ENCODE measurements at places on chromosomes 12 and 14.

DNA sequence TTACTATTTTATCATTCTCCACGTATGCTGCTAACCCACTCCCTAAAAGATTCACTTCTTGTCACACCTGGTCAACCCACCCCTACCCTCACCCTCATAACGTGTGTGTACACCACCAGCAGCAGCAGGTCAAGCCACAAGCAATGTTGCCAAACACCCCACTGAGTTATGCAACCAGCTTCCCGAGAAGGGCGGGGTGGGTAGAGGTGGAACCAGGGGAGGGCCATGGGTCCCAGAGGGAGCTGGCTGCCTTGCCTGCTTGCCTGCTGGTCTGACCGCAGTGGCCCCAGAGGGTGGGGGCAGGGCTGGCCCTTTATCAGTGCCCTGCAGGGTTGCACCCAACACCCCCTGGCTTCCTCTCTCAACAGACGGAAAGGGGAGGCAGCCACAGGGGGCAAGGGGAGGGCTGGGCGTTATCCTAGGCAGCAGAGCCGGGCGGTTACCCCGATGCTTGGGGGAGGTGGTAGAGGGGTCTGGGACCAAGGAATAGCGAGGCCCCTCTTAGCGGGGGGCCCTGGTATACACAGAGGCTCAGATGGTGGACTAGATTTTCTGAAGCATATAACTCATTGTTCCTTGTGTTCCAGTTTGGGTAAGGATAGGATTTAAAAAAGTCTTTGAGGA lies 3.5 kb upstream of the NFE2 start:
- DNase-seq, result peak; percentile 36

DNA sequence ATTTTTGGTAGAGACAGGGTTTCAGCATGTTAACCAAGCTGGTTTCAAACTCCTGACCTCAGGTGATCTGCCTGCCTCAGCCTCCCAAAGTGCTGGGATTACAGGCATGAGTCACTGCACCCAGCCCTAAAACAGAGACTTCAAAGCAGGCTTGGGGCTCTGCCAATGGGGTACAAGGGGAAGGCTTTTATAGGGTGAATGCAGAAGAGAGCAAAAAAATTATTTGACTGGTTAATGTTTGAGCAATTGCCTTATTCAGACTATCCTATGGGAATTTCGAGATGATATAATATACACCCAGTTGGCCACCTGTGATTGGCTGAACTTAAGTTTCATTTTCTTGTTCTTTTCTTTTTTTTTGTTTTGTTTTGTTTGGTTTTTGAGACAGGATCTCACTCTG lies 31.5 kb upstream of the ACTN1 start:
- peak; percentile 20 for DNase-seq

GRCh38 chr12:104957719-104958000 lies 430 bp downstream of the SLC41A2 start:
- DNase-seq, result peak; percentile 52

- DNase-seq, result peak; percentile 89
Observed at GRCh38 chr12:57213058-57213715, 3.4 kb upstream of the NXPH4 start.

GRCh38 chr12:48996794-48997718 lies 2.1 kb downstream of the DDN start:
- DNase-seq, result no peak

DNA sequence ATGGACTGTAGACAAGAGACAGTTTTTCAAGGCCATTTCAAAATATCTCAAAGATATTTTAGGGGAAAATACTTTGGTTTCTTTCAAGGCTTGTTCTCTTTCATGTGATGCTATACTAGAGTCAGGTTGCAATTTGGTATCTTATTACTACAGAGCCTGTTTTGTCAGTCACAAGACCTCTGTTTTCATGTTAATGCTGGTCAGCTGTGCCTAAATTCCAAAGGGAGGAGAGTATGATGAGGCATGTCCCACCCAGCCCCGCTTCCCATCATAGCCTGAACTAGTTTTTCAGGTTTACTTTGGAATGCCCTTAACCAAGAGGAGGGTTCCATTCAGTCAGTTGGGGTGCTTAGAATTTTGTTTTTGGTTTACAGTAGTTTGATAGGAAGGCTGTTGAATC lies 52.6 kb downstream of the GPHB5 start:
- no peak for DNase-seq

DNA sequence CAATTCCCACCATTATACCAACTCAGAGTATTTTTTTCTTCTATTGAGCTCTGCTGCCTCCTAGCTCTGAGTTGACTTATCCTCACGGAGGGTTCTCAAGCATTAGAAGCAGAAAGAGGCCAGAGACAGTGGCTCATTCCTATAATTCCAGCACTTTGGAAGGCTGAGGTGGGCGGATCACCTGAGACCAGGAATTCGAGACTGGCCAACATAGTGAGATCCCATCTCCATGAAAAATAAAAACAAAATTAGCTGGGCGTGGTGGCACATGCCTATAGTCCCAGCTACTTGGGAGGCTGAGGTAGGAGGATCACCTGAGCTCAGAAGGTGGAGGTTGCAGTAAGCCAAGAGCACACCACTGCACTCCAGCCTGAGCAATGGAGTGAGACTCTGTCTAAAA lies 21.0 kb downstream of the HPD start:
- no peak for DNase-seq

- peak; percentile 81 for DNase-seq
Observed at GRCh38 chr12:48817873-48818830, at the start of gene CACNB3. TSS of gene CACNB3 (plus strand) at chr12:48818496. CDS start at chr12:48818930, 434 bp downstream.

DNA sequence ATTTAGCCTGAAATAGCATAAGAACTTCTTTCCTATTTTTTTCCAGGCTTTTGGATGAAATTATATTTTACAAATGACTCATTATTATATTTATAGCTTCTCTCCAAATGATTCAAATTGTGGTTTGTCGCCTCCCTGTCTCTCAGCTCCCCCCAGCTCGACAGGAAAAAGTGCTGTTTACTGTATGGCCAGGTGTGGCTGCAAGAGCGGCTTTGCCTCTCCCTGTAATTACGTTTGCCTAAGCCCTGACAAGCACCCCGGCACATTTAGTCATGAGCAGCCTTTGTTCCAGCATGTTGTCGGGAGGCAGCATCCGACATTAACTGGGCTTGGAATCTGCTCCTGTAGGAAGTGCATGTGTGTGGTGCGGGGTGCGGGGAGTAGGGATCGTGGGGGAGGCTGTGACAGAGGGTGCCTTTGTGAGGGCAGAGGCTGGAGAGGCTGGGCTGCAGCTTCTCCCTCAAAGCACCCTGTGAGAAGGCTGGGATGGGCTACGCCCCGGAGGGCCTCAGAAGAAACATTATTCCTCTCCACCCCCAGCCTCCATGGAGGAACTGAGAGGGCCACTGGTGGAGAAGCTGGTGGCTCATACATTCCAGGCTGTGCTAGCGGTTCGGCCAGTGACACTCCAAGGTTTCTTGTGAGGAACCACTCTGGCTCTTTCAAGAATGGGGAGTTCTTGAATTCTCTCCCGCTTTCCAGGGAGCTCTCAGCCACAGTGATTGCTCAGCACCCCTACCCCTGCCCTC lies 42.1 kb upstream of the CTDSP2 start:
- no peak for DNase-seq

DNA sequence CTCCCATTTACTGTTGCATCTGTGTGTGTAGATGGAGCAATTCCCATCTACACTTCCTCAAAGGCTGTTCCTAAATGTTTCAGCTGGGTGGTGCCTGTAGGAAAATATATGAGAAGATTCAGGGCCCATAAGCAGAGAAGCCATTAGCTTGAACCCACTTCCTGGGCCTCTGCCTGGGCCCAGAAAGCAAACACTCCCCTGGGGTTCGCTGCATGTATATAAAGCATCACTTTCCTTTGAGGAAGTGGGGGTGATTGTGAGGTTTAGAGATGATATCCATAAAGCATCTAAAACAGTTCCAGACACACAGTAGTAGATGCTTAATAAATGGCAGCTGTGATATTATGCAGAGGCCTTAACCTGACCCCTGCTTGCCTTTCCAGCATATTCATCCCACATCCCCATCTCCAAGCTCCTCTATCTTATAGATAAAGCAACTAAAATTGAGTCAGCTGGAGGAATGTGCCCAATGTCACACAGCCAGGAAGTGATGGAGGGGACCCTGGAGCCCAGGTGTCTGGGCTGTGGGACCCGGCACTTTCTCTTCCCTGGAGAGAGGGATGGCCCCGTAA lies 280.0 kb upstream of the CRY1 start:
- DNase-seq, result no peak

- DNase-seq, result no peak
Observed at GRCh38 chr12:105235281-105235731, 668 bp downstream of the APPL2 start.

GRCh38 chr12:52950553-52950952 lies 1.6 kb downstream of the KRT18 start:
- DNase-seq, result no peak

DNA sequence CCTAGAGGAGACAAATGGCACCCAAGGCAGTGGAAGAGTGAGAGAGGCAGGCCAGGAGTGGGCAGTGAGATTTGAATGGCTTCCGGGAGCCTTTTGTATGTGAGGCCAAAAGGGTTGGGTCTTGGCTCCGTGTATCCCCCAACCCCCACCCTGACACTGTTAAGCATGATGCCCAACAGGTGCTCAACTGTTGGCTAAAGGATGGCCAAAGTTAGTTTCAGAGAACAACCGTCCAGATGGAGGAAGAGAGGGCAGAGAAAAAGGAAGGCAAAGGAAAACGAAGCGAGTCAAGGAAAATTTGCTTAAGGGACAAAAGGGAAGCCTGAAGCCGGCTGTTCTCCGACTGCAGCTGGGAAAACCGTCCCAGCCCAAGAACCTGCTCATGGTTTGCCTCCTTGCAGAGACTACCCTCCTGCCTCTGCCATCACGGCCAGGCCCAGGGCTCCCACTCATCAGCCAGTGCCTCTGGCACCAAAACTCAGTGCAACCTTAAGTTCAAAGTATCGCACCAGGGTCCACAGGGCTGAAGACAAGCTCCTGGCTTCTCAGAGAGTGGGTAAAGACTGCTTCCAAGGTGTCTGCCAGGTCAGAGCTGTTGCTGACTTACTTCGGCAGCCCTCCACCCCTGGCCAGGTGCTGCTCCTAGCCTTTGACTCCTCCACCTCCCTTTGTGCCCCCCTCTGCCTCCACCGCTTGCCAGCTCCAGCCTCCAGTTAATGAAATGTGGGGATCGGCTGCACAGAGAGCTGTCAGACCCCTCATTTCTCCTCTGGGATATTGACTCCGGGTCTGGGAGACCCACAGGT lies 4.2 kb upstream of the C1QL4 start:
- no peak for DNase-seq

- no peak for DNase-seq
Observed at GRCh38 chr12:50936821-50937530, 15.4 kb upstream of the HIGD1C start.

- DNase-seq, result no peak
Observed at GRCh38 chr14:90547968-90548367, 151.1 kb downstream of the CALM1 start.

DNA sequence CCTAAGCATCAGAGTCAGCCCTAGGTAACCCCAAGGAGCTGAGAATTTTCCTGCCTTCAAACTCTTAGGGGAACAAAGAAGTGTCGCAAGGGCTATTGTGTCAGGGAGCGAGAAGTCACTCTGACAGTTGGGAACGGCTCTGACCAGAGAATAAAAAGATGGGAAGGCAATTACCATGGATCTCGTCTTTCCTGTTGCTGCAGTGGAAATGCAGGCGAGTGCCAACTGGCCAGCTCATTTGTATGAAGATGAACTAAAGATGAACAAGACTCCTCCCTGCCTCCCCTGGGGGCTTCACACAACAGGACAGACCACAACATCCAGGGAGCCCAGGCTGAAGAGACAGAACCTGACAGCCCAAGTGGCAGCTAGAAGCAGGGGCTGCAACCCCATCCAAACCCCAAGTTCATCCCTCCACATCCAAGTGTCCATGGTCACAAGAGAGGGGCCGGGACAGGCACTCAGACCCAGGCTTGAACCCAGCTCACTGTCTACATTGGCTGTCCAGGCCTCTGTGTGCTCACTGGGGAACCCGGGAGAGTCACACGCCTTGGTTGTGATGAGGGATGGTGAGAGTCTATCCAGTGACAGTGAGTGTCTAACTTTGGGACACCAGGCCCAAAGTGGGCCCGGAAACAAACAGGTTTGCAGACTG lies 322.4 kb downstream of the BCL11B start:
- no peak for DNase-seq

- DNase-seq, result no peak
Observed at GRCh38 chr12:122875590-122876220, 20.2 kb downstream of the VPS37B start.

DNA sequence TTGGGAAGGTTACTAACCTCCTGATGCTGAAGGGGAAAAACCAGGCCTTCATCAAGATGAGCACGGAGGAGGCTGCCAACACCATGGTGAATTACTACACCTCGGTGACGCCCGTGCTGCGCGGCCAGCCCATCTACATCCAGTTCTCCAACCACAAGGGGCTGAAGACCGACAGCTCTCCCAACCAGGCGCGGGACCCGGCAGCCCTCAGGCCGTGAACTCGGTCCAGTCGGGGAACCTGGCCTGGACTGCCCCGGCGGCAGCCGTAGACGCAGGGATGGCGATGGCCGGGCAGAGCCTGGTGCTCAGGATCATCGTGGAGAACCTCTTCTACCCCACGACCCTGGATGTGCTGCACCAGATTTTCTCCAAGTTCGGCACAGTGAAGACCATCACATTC lies 133.0 kb upstream of the FUT8 start:
- no peak for DNase-seq

DNA sequence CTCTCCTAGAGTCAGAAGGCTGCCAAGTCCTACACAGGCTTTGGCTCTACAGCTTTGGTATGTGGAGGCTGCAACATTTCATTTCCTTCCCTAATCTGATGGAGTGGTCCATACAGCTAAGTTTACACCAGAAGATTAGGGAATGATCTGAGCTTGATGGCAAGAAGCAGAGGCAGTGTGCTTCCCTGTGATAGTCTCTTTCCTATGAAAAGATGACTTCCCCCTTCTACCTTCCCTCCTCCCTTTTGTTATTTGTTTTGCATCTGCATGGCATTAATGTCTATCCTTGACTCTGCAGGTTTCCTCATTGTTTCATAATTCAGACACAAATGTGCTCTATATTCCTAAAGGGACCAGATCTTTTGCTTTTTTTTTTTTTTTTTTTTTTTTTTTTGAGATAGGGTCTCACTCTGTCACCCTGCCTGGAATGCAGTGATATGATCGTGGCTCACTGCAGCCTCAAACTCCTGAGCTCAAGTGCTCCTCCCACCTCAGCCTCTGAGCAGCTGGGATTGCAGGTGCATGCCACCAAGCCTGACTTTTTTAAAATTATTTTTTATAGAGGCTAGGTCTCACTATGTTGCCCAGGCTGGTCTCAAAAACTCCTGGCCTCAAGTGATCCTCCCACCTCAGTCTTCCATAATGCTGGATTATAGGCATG lies 76.3 kb downstream of the GRIP1 start:
- no peak for DNase-seq

- DNase-seq, result no peak
Observed at GRCh38 chr12:91892081-91892855, 253.4 kb downstream of the BTG1 start.

DNA sequence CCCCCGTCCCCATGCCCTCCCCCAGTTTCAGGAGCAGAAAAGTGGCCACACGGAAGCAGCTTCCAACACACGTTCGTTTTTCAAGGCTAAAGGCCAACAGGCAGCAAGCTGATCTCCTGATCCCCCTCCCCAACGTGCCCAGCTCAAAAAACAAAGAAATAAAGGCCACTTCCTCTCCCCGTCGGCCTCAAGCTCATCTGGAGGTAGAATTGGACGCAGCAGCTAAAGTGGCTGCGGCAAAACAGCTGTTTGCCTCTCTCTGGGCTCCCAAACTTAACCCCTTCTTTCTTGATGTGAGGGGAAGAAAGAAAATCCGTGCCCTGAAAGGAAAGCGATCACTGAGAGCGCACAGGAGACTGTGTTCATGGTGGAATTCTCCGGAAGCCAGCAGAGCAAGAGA lies 66.3 kb downstream of the SCARB1 start:
- DNase-seq, result no peak

GRCh38 chr14:50022661-50023060 lies 93.7 kb downstream of the VCPKMT start:
- DNase-seq, result no peak

Data from CD8-positive, alpha-beta T cell (primary cell).